ENCODE measurements at places on chromosomes 3 and 15.

GRCh38 chr3:23430781-23431398, 227.8 kb downstream of the UBE2E2 start:
- DNase-seq, result no peak

DNA sequence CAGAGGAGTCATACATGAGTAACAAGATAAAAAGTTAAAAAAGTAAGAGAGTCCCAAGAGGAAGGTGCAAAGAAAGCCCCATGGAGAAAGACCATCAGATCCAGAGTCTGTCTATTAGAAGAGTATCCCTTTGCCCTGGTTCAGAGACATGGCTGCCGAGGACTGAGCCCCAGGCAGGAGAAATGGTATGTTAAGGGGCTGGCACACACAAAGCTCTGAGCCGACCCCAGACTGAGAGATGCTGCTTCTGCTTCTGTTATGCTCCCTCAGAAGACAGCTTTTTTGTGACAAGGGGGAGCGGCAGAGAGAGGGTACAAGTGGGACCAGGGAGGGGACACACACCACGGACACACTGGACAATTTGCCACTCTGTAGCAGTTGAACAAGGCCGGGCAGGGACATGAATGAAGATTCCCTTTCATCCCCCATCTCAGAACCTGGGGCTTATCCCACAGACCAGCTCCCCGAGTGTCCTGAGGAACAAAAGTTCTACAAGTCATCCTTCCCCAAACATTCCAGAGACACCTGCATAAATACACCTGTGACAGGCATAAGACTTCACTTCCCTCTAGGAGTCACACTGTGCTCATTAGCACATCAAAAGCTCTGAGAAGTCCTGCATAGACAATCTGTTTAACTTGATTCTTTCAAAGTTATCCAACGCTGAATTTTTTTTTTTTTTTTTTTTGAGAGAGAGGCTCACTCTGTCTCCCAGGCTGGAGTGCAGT, 161.6 kb upstream of the WNT5A start:
- DNase-seq, result no peak

GRCh38 chr3:50211930-50212329, 6.9 kb downstream of the SLC38A3 start:
- DNase-seq, result peak; percentile 42

DNA sequence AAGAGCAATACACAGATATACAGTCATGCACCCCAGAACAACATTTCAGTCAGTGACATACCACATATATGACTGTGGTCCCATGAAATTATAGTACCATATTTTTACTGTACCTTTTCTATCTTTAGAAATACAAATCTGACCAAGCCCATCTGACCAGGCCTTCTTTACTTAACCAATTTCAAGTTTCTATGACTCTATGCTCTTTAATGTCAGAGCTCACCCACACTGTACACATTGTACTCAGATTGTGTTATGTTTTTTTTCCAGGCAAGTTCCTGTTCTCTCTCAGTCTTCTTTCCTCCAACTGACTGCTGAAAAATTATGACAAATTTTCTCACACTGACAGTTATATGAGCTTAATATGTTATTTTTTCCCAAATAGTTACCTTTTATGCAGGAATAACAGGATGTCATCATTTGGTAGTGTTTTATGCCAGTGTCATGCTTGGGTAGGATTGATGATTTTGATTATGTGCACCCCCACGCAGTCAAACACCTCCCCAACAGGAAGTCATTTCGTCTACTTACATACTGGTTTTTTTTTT, 8.0 kb upstream of the CBLB start:
- DNase-seq, result no peak

GRCh38 chr15:92383519-92384324, 10.0 kb upstream of the ST8SIA2 start:
- DNase-seq, result no peak

GRCh38 chr3:49351521-49352011, 6.6 kb downstream of the GPX1 start:
- DNase-seq, result peak; percentile 81

GRCh38 chr15:64521201-64521600, 60.8 kb downstream of the ZNF609 start:
- no peak for DNase-seq

GRCh38 chr15:70451821-70452653, 311.3 kb downstream of the UACA start:
- no peak for DNase-seq

- DNase-seq, result no peak
These were observed 25.4 kb upstream of the ALPK3 start for GRCh38 chr15:84791763-84792162.

GRCh38 chr15:78715930-78716329, 74.9 kb upstream of the CHRNB4 start:
- DNase-seq, result no peak

GRCh38 chr15:55914446-55914845, 79.0 kb downstream of the NEDD4 start:
- no peak for DNase-seq

- DNase-seq, result no peak
These were observed 1.6 kb downstream of the TATDN2 start for GRCh38 chr3:10249833-10250232.

- peak; percentile 89 for DNase-seq
These were observed 1.8 kb downstream of the DIPK2A start for GRCh38 chr3:143973259-143974021.

DNA sequence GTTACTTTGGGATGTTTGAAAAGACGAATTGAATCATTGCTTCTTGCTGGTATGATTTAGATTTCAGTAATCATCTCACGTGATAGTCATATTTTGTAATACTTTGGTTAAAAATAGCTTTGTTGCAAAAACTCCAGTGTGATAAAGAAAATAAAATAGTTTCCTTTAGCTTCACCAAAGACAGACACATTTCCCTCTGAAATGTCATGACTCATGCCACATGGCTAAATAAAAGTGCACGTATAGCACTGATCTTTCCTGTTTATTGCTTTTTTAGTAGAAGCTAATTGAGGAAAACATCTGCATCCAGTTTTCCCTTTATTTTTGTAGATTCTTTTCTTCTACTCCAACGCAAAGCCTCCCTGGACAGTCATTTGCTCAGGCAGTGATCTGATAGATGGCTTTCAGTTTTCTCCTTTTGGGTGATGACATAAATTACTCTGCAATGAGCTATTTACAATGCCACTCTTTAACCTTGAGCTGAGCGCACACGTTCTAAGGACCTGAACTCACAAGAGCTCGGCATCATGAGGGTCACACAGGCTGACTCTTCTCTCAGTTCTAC, 84.9 kb downstream of the ARNT2 start:
- no peak for DNase-seq

- no peak for DNase-seq
These were observed 736.3 kb upstream of the ARRDC4 start for GRCh38 chr15:97224191-97224641.

DNA sequence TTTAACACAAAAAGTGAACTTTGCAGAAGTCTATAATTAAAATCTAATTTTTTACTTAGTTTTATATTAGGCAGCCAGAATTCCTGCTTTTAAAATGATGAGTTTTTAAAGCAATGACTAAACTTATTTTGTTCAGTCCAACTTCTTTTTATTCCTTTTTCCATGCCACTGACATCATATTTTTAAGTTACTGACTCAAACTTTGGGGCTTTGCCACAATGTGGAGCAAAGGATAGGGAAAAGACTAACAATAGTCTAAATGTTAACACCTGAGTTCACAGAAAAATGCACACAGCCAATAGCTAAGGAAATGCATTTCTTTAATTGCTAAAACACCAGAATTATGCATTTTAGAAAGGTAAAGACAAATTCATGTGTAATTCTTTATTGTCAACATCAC, 647.6 kb upstream of the DPPA4 start:
- DNase-seq, result no peak

DNA sequence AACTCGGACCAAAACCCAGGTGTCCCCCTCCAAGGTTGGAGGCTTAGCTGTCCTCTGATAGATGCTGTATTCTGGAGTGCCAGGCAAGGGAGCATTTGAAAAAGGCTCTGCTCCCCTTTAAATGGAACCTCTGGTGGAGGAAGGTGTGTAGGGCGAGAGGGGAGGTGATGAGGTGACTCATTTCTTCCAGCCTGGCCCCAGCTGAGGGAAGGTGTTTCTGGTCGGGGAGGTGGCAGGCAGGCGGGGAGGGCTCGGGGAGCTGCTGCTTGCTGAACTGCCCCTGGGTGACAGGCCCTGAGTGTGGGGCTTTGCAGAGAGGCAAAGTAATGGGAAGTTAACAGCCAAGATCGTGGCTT, 18.8 kb downstream of the PSTPIP1 start:
- DNase-seq, result no peak

DNA sequence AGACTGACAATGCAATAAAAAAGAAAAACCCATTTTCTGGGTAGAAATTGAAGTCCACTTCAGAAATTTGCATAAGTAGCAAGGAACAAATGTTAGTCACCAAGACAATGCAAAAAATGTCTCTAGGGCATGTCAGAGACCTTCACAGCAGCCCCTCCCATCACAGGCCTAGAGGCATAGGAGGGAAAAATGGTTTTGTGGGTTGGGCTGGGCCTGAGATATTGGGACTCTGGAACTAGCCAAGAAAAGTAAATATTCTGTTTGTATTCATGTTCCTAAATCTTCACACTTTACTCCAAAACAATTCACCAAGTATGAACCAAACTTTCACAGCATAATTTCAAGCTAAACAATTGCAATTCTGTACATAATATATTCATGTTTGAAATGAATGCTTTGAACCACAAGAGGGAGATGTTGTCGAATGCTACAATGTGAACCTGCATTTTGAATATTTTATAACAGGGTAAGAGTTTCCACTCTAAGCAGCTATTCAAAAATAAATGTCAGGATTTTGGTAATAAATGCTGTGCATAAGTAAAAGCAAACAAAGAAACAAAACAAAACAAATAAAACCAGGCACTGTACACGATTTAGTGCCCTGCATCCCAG, 429.2 kb downstream of the OTOL1 start:
- peak; percentile 5 for DNase-seq

- DNase-seq, result no peak
These were observed 1.2 kb downstream of the NR2C2 start for GRCh38 chr3:14948609-14949038.

GRCh38 chr3:38029400-38030125, at the start of gene PLCD1:
Gene PLCD1 (minus strand): TSS chr3:38029642. CDS start chr3:38029539, 103 bp downstream.
- DNase-seq, result no peak

GRCh38 chr15:88658070-88658965, 19.5 kb downstream of the ISG20 start:
- no peak for DNase-seq

GRCh38 chr3:187841560-187841959, 96.3 kb upstream of the BCL6 start:
- no peak for DNase-seq

DNA sequence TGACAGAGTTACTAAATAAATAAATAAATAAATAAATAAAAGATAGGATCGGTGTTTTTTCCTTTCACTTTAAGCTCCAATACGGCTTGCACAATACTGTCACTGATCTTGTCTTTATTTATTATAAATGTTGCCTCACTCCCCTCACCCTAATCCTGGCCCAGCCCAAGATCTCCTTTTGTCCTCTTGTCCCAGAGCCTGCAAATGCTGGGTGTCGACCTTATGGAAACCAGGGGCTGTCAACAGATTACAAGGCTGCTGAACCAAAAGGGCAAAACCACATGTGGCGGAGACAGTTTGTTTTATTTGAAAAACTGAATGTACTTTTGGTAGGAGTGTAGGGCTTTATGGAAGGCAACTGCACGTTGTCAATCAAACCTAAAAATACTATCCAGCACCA, 75.9 kb downstream of the RFTN1 start:
- no peak for DNase-seq

GRCh38 chr15:40932649-40933516, 3.7 kb downstream of the DLL4 start:
- no peak for DNase-seq

DNA sequence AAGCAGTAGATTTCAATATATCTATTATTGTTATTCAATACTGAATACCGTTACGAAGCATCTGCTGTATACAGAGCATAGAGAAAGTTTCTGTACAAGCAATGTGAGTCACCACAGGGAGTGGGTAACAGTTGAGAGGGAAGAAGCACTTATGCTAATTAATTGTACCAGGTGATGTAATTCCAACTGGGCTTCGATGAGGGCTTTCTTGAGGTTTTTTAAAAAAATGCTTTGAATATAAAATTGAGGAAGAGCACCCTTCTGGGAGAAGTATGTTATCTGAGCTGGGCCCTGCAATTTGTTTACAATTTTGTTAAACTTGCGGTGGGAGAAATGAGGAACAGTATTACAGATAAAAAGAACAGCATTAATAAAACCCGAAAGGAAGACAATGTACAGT, 197.9 kb downstream of the TPRG1 start:
- DNase-seq, result no peak

DNA sequence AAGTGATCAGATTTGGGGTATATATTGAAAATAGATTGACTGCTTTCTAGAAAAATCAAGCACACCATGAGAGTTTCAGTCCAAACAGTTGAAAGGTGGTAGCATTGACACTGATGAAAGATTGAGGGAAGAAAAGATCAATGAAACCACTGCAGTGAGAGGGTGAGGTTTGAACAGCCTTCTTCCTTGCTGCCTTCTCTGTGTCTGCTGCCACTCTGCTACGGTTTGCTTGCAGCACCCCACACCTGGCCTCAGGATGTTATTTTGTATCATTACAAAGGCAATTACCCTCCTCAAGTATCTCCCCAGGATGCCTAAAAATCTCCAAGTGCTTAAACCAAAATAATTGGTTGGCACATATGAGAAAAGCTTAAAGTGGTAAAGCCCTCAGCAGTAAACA, 683.6 kb upstream of the ARPP21 start:
- DNase-seq, result no peak

GRCh38 chr15:33114374-33114717, 80.2 kb downstream of the FMN1 start:
- DNase-seq, result no peak

- no peak for DNase-seq
These were observed 18.6 kb downstream of the SSUH2 start for GRCh38 chr3:8625991-8626390.

DNA sequence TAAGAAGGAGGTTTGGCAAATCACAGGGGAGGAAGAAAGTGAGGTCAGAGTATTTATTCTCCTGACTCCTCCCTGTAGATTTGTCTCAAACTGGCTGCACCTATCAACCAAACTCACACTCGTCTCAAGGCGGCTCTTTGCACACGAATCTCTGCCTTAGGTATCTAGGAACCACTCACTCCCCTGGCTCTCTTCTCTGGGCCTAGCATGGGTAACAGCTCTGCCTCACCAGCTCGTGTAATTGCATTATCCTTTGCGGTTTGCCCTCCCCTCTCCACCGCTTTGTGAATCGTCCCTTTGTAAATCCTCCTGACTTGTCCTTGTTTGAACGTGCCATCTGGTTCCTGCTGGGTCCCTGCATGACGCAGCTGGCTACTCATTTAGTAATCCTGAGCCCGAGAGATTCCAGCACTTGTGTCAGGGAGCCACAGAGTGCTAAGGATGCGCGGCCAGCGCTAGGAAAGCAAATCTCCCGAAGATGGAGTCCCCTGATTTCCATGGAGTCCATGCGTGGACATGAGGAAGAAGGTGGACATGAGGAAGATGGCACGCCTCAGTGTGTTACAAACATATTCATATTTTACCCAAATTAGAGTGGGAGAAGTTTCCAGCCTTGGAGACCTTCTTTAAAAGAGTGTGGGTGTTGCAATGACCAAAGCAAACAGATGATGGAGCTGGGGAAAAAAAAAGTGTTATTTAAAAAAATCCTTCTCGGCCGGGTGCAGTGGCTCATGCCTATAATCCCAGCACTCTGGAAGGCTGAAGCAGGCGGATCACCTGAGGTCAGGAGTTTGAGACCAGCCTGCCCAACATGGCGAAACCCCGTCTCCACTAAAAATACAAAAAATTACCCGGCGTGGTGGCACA, 26.7 kb downstream of the NRROS start:
- no peak for DNase-seq

All from AML-193 (cell line).